ENCODE measurements at places on chromosomes 13 and 19.
A peak's percentile ranks its signal among the peaks of the same experiment; 100 is the strongest.

DNA sequence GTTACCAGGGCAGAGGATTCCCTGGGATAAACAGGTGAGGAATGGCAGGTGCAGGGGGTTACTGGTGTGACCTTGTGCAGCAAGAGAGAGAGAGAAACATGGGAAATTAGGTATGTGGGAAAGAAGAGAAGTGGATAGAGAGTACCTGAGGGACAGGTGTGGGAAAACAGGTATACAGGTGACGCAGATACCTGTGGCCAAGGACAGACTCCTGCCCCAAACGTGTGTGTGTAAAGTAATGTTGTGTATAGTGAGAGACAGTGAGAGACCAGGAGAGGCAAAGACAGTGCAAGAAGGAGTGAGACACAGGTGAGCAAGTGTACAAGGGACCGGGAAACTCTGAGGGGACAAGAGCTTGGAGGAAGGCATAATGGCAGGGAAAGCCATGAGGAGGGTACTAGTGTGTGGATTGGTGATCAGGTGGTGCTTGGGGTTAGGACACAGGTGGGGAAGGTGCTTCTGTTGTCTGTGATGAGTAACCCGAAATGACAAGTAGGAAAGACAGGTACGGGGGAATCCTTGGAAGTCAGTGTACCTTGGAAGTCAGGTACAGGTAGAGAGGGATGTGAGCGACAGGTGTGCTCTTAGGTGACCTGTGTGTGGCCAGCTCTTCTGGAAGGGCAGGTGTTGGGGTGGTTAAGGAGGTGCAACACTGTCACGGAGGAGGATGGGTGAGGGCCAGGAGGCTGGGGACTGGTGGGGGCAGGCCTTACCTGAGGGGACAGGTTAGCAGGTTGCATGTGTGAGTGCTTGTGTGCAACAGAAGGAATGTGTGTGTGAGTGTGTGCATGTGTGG, 2.8 kb downstream of the ERFL start:
- DNase-seq: no peak

- DNase-seq: peak; percentile 68
These were observed 13.7 kb upstream of the GPR183 start for GRCh38 chr13:99320693-99321481.

DNA sequence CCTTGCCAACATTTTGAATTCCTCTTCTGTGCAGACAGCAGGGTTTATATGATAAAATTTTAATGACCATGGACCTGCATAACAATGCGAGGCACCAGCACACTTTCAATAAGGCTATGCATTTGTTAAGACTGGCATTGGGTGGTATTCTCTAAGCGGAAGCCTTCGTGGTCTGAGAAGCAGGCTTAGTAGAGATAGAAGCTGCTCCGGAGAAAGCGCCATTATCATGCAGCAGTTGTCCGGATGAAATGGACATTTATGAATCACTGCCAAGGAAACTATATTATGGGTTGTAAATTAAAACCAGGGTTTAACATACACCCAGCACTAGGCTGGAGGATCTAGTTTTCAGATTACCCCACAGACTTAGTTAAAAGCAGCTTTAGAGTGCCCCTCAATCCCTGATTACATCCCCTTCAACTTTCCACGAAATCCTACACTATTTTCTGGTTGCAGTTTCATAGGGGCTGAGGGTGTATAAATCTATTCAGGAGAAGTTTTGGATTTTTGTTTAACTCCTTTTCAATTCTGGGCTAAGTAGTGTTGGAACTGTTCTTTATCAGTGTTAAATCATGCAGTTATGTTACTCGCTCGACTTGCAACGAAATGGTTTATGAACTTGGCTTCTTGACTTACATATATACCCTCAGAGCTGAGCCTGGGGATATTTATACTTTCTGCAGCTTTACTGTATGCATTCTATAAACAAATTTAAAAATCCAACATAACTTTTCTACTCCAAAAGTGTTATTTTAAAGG, 193.3 kb downstream of the PCDH9 start:
- DNase-seq: no peak

DNA sequence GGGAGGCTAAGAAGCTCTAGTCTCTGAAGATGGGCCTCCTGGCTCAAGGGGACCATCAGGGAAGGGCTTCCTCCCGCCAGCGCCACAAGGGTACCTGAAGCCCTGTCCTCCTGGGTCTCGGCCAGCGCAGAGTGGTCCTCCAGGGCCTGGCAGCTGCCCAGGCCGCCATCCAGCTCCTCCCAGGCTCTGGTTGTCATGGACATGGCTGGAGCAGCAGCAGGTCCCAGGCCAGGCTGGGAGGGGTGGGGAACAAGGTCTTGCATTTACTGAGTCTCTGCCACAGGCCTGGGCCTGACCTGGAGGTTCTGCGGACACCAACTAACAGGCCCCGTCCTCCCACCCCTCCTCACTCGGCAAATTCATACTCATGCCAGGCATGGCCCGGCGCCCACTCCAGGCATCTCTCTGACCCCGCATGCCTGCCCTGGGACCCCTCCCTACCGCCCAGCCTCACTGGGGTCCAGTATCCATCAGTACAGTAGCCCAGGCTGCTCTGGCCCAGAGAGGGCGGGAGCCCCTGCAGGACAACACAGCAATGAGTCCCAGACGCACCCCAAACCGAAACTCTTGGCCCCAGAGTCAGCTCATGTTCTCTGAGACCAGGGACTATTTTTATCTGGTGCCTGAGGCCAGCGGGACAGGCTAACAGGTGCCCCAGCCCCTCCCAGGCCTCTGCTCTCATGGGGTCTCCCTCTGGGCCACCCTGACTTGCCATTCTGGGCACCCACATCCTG, 938 bp downstream of the JSRP1 start:
- DNase-seq: no peak

DNA sequence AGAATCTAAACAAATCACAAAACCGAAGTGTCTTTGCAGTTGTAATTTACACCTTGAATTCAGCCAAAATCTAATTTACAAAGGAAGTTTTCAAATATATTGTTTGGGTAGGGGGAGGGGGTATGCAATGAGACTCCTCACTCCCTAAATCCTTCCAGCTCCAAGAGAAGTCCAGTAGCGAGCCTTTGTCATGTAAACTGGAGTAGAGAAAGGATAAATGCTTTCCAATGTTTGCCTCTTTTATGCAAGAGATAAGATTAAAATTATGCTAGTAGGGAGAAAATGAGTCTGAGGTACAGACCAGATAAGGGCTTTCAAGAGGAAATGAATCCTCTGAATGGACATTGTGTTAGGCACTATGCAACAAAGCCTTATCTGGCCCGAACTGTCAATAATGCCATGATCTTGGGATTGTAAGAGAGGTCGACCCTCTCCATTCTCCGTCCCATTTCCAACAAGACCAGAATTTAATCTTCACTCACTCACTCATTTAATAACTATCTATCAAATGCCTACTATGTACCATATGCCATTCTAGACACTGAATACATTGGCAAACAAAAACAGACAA, 199.2 kb downstream of the LACC1 start:
- no peak for DNase-seq

DNA sequence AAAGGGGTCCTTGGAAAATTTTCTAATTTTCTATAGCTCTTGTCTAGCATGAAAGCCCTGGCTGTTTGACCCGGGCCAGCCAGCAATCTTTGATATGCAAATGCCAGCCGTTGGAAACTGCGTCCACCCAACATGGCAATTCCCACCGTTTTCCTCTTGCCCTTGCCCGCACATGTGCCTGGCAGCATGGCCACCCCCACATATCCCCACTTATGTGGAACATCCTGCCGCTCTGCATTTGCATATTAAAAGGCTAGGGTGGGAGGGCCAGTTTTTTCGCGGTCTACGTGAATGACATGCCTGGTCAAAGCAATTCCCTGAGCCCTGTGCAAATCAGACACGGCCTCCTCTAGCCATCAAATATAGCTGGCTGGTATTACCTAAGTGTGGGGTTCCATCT, 110.3 kb upstream of the TDRD3 start:
- DNase-seq: no peak

GRCh38 chr13:52864941-52865340, 16.5 kb upstream of the PCDH8 start:
- no peak for DNase-seq

DNA sequence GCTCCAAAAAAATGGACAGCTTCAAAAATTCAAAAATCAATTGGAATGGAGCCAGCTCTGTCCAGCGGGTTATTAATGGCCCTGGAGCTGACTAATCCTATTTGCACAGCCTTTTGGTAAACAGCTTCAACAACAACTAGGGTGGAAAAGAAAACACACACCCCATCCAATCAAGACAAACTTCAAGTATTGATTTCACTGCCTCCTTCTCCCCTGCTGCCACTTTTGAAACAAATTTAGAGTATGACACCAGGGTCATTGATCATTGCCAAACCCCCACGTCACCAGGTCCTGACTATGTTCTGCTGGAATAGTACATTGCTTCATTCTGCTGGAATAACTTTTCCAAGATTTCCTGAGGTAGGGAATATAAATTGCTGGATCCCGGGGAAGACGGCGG, 56.8 kb upstream of the GTF3A start:
- no peak for DNase-seq

- DNase-seq: no peak
These were observed 49.8 kb downstream of the ELF1 start for GRCh38 chr13:40969169-40969901.

GRCh38 chr19:35569281-35569781, 5.9 kb upstream of the ATP4A start:
- DNase-seq: no peak

- no peak for DNase-seq
These were observed 214.0 kb downstream of the ENOX1 start for GRCh38 chr13:43572656-43573360.

DNA sequence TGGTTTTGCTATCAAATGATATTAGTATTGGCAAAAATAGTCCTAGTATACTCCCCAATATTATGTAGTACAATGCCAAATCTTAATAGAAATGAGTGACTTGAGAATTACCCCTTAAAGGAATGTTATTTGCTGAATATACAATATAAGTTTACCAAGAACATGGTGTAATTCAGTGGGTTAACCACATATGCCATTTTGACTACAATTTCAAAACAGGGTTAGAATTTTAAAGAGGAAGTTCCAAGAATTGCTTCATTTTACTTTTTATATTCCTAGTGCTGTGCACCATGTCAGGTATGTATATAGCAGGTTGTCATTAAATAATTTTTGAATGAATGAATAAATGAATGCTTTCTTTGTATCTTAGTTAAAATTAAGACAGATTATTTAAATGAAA, 66.3 kb downstream of the LMO7 start:
- no peak for DNase-seq

- DNase-seq: no peak
These were observed 4.3 kb downstream of the KLF2 start for GRCh38 chr19:16328824-16329482.

DNA sequence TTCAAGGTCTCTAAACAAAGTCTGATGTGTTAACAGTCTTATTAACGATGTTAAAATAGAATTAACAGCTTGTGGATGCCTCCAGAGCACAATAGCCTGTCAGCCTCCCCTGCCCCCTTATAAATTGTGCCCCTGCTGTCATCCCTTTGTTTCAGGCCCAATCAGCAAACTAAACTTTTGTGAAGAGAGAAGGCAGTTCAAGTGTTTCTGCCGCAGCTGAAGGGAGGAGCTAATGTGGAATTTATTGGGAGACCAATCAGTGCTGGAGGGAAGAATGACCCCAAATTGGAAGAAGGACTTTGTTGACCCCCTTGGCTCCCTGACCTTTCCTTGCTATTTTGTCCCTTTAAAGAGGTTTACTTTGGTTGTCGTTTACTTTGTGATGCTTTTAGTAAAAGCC, 160.5 kb downstream of the TM9SF2 start:
- DNase-seq: no peak

Measured in HT-29 (cell line).